ENCODE measurements at places on chromosomes 6 and 20. TPM values are rescaled to one million over a fixed set of nuclear protein-coding genes. Genes with fewer than 3 reads are reported as not detected.

- DNase-seq: no peak
Observed at GRCh38 chr6:35218021-35218420, 4.3 kb downstream of the SCUBE3 start.

- no peak for DNase-seq
Observed at GRCh38 chr6:47492355-47492754, 14.8 kb downstream of the CD2AP start.

The OPRM1 gene
- not detected for total RNA-seq

GRCh38 chr20:63048516-63049190 lies 41.9 kb upstream of the BHLHE23 start:
- DNase-seq: no peak

GRCh38 chr20:57117296-57117695 lies 149.1 kb downstream of the BMP7 start:
- no peak for DNase-seq

DNA sequence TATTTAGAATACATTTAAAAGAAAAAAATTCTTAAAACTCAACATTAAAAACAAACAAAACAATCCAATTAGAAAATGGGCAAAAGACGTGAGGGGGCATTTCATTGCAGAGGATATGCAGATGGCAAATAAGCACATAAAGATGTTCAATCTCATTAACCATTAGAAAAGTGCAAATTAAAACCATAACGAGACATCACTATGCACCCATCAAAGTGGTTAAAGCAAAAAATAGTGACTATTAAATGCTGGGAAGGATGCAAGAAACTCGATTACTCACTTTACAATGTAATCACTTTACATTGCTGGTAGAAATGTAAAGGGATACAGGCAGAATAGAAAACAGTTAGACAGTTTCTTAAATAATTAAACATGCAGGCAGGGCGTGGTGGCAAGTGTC lies 59.0 kb downstream of the BCAS1 start:
- DNase-seq: no peak

DNA sequence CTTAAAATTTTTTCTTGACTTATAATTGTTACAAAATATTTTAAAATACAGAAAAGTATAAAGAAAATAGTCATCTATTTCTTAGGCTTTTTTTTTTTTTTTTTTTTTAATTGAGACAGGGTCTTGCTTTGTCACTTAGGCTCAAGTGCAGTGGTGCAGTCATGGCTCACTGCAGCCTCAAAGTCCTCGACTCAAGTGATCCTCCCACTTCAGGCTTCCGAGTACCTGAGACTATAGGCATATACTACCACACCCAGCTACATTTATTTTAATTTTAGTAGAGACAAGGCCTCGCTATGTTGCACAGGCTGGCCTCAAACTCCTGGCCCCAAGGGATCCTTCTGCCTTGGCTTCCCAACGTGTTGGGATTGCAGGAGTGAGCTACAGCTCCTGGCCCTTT lies 5.3 kb upstream of the ACAT2 start:
- DNase-seq: no peak

DNA sequence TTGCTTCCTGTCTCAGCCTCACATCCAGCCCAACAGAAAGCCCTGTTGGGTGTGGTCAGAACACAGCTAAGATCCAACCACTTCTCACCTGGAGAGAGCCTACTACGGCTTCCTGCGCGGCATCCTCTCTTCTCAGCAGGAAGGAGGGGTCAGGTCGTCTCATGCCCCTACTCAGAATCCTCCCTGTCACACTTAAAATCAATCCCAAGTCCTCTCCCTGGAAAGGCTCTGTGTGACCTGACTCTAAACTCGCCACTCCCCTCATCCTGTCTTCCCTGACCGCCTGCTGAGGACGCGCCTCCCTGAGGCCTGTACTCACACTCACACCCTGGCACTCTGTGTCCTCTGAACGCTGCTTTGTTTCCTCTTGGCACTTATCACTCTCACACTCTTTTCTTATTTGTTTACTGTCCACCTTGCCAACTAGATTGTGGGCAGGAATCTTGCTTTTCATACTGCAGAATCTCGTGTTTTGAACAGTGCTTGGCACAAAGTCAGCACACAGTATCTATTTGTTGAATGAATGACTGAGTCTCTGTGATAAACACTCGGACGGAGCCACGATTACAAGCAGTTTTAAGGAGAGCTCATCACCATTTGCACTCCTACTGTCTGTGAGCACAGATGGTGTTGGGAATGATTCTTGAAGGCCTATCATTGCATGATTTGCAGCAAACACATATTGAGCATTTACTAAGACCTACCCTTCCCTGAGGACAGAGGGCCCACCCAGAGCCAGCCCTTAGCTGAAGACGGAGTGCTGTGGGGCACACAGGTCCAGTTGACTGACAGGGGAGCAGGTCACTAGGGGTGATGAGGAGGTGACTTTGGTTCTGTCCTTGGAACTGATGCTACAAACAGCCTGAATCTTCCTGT lies 18.7 kb downstream of the RAB5IF start:
- no peak for DNase-seq

DNA sequence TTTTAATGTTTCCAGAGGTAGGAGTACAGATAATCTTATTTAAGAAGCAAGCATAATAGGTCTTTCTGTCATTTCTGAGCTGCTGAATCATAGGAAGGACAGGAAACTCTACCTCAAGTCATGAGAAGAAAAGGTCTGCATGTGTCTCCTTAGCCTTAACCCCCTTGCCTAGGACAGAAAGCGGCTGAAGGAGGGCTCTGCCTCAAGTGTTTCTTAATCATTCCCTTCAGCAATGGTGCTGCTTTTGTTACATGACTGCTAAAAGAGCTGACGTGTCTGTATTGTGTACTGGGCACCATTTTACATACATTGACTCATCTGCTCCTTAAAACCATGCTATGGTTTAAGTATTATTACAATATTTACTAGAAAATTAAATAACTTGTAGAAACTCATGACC lies 564.0 kb upstream of the AGPAT4 start:
- no peak for DNase-seq

DNA sequence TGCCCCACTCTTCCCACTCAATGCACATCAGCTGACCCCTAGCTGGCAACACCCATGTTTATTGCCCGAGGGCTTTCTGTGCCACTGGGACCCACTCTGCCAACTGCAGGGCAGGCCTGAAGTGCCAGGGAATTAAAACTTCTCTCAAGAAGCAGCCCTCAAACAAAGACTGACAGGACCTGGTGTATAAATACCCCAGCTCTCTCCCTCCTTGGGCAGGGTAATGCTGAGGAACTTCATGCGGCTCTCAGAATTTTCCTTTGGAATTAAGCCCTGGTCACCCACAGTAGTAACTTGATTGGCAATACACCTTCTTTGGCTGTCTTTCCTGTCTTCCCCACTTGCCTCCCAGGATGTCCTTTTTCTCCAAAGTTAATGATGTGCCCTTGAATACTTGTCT lies 5.3 kb upstream of the GDAP1L1 start:
- no peak for DNase-seq

DNA sequence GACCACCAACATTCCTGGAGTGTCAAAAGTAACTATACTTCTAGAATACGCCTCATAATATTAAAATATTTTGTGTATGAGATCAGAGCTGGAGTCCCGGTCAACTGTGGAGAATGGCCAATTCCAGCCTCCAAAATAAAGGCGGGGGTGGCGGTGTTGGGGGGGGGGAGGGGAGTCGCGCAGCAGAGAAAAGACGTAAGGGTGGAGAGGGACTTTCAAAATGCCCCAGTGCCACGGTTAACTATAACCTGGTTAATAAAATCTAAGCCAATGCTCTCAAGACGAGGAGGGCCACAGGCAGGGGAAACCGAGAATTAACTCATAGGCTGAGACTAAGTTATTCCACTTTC lies 1.3 kb downstream of the NUP153 start:
- no peak for DNase-seq

- no peak for DNase-seq
Observed at GRCh38 chr6:49454787-49455709, 8.0 kb downstream of the MMUT start.

GRCh38 chr6:43952746-43953145 lies 174.5 kb downstream of the MRPL14 start:
- no peak for DNase-seq

GRCh38 chr6:18350712-18351111 lies 36.4 kb upstream of the RNF144B start:
- no peak for DNase-seq

- DNase-seq: no peak
Observed at GRCh38 chr6:110214338-110214737, 34.1 kb downstream of the CDC40 start.

- no peak for DNase-seq
Observed at GRCh38 chr6:4740032-4740431, 36.2 kb upstream of the CDYL start.

- DNase-seq: peak; percentile 49
Observed at GRCh38 chr6:35497571-35498421, 917 bp upstream of the TEAD3 start.

DNA sequence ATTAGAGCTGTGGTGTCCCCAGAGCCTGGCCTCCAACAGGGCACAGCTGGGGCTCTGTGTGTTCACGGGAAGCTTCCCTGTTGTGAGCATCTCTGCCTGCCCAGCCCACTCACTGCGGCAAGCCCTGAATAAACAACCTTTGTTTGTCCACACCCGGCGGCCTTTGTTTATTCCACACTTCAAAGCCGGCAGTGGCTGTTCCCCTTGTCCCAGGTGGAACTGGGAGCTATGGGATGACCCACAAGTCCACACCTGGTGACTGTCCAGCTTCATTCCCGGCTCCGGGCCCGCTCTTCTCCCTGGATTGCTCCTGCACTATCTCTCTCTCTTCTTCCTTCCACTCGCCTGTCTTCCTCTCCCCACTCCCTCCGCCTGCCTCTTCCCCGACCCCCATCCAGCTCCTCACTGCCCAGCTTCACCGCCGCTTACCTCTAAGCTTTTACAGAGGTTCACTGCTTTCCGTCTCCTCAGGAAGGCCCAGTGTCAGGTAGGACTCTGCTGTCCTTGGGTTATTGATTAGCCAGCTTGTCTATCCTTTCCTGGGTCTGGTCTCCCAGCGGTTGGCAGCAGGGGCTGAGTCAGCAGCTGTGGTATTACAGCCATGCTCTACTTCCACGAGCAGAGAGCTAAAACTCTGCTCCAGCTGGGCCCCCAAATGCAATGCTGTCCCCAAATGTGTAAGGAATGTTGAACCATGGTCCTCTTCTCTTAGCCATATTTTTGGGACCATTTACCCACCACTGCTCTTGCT lies 17.8 kb downstream of the DACT2 start:
- no peak for DNase-seq

GRCh38 chr20:4504814-4505213 lies 216.9 kb upstream of the PRND start:
- DNase-seq: no peak

- no peak for DNase-seq
Observed at GRCh38 chr20:57040924-57041323, 225.5 kb downstream of the BMP7 start.

DNA sequence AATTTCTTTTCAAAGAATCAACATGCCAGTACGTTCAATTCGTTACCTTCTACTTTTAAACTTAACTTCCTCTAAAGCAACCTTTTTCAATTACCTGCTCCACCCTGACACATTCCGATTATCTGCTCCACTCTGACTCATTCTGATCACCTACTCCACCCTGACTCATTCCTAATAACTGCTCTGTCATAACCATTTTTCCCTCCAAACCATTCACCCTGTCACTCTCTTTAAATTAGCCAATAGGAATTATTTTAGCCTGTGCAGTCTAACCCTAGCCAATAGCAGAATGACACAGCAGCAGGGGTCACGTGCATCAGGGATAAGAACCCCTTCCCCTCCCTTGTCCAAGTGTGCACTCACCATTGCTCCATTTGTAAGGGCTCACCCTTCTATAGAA lies 557.4 kb upstream of the EYS start:
- no peak for DNase-seq

- no peak for DNase-seq
Observed at GRCh38 chr6:72865467-72865866, 243.6 kb downstream of the KCNQ5 start.

The PDYN gene
- total RNA-seq: not detected

The LINC00237 gene
- total RNA-seq: not detected

GRCh38 chr6:17011985-17012384 lies 89.9 kb upstream of the STMND1 start:
- no peak for DNase-seq

DNA sequence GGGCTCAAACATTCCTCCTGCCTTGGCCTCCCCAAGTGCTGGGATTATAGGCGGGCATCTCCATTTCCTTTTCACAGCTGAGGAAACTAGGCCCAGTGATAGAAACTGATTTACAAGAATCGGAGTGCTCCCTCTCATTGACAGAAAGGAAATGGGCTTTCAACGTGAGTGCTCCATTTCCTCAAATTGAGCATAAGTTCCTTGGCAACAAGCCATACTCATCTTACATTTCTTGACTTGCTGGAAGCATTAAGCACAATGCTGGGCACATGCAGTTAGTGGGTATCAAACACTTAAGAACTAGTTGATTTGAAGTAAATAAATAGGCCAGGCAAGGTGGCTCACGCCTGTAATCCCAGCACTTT lies 54.7 kb downstream of the FGD2 start:
- DNase-seq: no peak

- DNase-seq: no peak
Observed at GRCh38 chr6:21091411-21091810, 502.1 kb upstream of the SOX4 start.

- no peak for DNase-seq
Observed at GRCh38 chr20:12957968-12958367, 50.8 kb upstream of the SPTLC3 start.

DNA sequence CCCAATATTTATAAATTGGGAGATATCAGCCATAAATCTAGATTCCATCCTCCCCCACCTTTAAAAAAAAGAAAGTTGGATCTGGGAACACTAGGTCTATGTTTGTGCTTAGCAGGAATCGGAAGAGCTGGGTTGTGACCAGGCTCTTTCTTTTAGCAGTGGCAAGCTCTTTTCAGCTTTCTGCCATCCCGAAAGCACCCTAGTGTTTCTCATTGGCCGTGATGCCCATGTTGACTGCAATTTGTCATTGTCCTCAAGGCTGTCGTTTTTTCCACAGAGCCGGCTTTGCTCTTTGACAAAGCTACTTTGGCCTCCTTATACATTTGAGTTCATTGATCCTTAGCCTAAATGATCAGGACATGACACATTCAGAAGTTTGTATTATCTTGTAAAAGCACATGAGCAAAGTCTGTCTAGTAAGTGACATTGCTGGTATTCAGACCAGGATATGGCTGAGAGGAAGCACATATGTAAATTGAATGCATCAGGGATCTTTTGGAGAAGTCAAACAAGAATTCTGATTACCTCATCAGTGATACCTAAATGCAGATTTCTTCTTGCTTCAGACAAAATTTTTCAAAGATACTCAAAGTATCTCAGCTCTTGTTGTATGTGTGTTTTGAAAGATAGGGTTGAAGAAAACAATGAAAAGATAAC lies 50.1 kb downstream of the CARMIL1 start:
- DNase-seq: no peak

- no peak for DNase-seq
Observed at GRCh38 chr6:162964488-162965140, 236.8 kb downstream of the PACRG start.

DNA sequence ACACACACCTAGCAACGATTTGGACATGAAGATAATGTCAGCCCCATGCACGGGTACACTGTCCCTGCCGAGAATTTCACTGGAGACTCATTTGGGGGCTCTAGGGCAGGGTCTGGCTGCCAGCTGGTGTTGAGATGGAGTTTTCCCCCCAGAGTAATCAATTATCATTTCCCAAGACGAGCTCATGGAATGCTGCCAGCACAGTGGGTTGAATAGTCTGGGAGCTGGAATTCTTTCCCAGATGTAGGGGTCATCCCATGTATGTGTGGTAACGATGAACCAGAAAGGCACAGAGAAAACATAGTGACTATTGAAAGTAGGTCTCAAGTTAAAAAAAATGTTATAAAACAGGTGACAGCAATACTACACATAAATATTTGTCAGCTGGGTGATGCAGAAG lies 579.9 kb downstream of the MAFB start:
- no peak for DNase-seq

- no peak for DNase-seq
Observed at GRCh38 chr6:39224523-39225182, 4.6 kb downstream of the KCNK5 start.
